ENCODE measurements at places on chromosomes 11 and 22.

DNA sequence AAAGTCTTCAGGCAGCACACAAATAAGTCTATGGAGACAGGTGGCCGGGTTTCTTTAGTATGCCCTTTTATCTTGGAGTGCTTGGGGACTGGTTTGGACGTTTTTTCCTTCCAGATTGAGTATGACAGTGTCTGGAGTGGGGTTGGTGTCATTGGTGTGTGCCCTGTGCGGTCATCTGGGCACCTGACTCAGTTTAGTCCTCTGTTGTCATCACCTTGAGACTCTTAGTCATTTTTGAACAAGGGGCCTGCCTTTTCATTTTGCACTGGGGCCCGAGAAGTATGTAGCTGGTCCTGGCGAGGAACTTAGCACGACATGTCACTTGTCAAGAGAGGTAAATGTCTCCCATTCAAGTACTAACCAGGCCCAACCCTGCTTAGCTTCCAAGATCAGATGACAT is 27.2 kb upstream of the MYO18B start:
- DNase-seq: no peak

- DNase-seq: no peak
Observed at GRCh38 chr22:19407649-19408606, 23.6 kb downstream of the HIRA start.

- DNase-seq: no peak
Observed at GRCh38 chr11:70031631-70032469, 46.3 kb upstream of the ANO1 start.

DNA sequence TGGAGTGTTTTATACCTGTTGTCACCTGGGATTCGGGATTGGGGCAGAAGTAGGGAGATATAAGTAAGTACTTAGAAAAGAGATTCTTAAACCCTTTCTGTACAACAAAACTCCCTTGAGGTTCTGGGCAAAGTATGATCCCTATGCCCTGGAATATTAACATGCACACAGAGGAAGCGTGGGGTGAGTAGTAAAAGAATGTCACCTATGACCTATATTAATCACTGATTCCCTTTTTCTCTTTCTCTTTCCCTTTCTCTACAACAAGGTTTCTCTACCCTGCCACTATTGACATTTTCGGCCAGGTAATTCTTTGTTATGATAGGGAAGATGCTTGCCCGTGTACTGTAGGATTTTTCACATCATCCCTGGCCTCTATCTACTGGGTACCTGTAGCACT is 209.7 kb upstream of the PLET1 start:
- DNase-seq: no peak

- DNase-seq: no peak
Observed at GRCh38 chr11:119378851-119379465, 2.5 kb downstream of the USP2 start.

DNA sequence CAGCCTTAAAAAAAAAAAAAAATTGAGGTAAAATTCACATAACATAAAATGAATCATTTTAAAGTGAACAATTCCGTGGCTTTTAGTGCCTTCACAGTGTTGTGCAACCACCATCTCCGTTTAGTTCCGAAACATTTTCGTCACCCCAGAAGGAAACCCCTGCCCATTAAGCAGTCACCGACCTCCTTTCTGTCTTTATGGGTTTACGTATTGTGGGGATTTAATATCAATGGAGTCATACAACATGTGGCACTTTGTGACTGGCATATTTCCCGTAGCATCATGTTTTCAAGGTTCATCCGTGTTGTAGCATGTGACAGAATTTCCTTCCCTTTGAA is 65.5 kb downstream of the BCR start:
- DNase-seq: no peak

DNA sequence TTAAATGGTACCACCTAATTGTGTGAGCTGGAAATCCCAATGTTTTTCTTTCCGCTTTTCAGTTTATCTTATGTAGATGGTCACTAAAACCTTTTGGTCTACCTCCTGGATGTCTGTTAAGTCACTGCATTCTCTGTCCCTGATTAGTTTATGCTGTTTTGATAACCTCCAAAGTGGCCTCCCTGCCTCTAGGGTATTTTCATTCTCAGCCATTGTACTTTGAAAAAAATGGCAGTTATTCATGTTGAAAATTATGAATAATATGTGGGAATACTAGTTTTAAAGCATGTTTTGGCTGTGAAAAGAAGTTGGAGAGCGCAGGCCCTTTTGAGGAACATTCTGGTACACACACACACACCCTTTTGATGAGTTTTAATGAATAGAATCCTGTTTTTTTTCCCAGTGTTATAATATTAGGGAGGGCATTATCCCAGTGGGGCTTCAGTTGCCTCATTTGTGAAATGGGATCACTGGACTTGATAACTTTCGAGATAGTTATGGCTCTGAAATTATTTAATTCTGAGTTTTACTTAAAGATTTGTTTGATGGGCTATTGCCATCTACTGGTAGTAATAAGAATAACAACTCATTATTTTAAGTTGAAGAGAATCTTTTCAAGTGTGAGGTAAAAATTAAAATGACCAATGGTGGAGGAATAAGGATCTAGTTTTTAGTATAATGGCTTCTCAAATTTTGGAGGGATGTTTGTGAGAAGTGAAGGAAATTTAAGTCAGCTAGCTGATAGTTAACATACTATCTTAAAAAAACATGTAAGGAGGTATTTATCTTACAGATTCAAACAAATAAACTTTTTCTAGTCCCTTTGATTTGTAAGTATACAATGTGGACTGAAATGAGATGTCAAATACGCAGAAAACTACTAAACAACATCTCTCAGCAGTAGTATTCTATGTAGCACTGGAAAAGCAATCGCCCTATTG is 3.9 kb downstream of the FDX1 start:
- no peak for DNase-seq

GRCh38 chr11:12640926-12641849 is 33.0 kb upstream of the TEAD1 start:
- DNase-seq: no peak

GRCh38 chr11:70483917-70484316 is 85.6 kb downstream of the CTTN start:
- no peak for DNase-seq

DNA sequence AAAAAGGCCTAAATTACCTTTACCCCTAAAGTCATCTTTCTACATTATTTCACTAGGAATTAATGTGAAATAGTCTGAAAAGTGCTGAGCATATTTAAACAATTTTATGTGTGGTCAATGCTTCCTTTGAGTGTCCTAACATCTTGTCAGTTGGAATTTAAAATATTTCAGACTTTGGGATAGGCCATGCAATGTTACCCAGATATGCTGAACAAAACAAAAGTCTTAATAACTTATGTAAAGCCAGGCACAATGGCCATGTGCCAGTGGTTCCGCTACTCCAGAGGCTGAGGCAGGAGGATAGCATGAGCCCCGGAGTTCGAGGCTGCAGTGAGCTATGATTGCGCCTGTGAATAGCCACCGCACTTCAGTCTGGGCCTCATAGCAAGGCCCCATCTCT is 137.4 kb downstream of the CADM1 start:
- no peak for DNase-seq

DNA sequence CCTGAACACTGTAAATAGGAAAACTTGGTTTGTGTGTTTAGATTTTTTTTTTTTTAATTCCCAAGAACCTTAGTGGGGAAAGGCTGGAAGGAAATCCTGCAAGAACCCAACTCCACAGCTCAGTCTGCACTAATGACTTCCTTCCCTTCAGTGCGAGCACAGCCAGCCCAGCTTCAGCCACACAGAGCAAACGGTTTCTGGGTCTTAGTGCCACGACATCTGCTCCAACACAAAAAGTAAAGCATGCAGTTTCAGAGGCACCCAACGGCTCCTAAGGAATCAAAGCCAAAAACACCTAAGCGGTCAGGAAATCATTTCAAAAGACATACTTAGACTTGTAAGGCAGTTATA is 236.1 kb downstream of the TTC28 start:
- no peak for DNase-seq

DNA sequence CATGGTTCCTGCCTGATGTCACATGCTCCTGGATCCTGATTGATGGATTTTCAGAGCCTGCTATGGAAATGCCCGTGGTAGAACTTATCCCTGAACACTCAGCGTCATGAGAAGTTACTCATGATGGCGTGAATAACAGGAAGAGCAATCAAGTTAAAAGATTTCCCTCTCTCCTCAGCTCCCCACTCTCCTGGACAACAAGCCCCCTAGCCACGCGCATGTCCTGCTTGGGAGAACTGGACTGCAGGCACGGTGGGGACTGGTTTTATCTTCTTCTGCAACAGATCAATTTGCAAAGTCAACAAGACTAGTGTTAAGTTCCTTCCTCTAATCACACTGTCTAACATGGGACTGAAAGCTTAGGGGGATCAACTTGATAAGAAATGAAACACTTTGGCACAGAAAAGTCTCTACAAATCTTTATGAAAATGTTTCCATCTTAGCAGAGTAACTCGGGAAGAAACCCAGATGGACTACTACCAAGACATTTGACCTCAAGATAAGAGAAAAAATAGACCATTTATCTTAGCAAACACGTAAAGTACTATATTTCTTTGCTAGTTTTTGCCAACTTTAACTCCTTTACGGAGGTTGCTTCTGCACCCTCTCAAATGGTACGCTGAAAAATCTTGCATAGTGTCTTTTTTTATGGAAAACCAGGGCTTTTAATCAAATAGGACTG is 27.6 kb downstream of the POU2AF1 start:
- DNase-seq: no peak

DNA sequence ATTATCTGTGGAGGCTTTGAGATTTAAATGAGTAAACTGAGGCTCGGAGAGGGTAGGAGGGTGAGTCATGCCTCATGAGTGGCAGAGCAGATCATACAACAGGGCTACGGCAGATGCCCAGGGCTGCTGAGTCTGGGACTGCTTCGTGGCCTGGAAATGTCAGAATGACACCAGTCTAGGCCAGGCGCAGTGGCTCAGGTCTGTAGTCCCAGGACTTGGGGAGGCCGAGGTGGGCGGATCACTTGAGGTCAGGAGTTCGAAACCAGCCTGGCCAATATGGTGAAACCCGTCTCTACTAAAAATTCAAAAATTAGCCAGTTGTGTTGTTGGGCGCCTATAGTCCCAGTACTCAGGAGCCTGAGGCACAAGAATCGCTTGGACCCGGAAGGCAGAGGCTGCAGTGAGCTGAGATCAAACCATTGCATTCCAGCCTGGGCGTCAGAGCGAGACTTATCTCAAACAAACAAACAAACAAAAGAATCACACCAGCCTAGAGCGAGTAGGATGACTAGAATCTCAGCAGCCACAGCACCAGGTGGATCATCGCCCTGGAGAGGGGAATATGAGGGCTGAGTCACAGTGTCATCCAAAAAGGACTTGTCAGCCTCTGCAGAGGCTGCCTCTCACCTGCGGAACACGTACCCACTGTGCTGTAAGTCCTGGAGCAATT is 48.6 kb upstream of the ADA2 start:
- DNase-seq: no peak

DNA sequence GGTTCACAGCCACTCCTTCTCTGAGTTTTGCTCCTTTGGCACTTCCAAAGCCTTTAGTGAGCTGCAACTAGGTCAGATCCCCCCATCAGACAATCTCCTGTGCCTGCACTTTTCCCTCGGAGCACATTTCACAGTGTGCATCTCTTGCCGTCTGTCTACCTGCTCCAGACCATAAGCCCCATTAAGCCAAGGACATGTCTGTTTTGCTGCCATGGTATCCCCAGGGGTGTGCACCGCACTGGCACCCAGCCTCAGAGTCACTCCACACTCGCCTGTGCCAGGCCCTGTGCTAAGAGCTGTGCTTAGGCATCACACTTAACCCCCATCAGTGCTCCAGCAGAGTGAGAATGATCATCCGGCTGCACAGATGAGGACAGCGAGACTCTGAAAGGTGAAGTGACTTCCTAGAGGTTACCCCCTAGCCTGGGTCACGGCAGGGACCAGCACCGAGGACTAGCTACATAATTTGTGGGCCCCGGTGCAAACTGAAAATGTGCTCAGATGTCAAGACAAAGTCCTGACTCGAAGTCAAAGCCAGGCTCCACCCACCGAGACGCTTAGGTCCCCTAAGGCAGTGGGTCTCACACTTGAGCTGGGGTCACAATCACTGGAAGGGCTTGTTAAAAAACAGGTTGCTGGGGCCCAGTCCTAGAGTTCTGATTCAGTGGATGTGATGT is 33.9 kb downstream of the ARRB1 start:
- DNase-seq: no peak

- DNase-seq: no peak
Observed at GRCh38 chr22:43163241-43163795, 12.0 kb downstream of the TSPO start.

GRCh38 chr11:4480577-4481239 is 1.7 kb upstream of the OR52K1 start:
- DNase-seq: no peak

- DNase-seq: peak; percentile 47
Observed at GRCh38 chr11:104705490-104706190, 192.6 kb downstream of the CASP12 start.

DNA sequence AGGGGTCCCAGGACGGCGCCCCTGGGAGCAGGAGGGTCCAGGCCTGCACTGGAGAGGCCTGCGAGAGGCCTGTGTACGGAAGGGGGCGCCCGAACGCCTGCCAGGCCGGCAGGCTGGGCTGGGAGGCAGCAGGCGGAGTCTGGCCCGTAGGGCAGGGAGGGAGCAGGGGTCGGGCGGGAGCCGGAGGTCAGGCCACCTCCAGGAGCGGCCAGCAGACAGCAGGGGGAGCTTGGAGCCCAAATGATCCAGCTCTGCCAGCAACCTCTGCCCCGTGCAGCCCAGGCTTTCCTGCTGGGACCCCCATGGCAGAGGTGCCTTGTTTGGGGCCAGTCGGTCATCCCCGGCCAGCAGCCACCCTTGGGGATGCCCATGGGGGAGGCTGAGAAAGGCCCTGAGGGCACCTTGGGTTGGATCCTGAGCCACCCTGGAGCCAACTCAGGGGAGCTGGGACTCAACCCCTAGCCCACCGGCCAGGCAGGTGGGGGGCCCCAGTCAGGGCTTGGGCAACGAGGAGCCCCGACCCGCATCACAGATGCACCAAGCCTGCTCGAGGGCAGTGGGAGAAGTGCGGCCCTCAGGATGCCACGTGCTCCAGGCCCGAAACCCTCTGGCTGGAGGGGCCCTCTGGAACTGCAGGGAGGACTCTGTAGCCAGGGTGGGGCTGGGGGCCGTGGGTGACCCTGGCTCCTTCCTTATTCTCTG is 9.6 kb upstream of the SYT8 start:
- DNase-seq: no peak

GRCh38 chr11:83132191-83132590 is 24.7 kb upstream of the PCF11 start:
- DNase-seq: no peak

GRCh38 chr22:18044548-18045271 is 20.3 kb upstream of the MICAL3 start:
- no peak for DNase-seq

GRCh38 chr11:131511794-131512193 is 141.4 kb downstream of the NTM start:
- no peak for DNase-seq

DNA sequence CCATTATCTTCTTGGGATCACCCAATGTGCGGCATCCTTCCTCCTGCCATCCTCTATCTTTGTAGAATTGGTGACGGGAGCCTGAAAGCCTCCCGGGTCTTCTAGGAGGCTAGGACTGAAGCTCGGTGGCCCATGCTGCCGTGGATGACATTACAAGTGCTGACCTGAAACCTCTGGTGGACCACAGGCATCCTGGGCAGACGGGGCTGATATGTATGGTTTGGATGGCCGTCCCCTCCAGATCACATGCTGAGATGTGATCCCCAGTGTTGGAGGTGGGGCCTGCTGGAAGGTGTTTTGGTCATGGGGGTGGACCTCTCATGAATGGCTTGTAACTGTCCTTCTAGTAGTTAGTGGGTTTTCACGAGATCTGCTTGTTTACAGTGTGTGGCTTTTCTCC is 1525.8 kb downstream of the BRD1 start:
- no peak for DNase-seq

- DNase-seq: no peak
Observed at GRCh38 chr22:22865311-22866072, 22.1 kb upstream of the IGLL5 start.

GRCh38 chr11:69351460-69351859 is 57.5 kb downstream of the MYEOV start:
- DNase-seq: no peak

All from stimulated activated CD4-positive, alpha-beta T cell treated with anti-CD3 and anti-CD28 coated beads, Interleukin-1b, Interleukin-23, amount 100 ng/mL, for 1 hour (primary cell).